ENCODE measurements at places on chromosomes 3 and 15.

- peak; percentile 56 for DNase-seq
These were observed 54.8 kb upstream of the LARS2 start for GRCh38 chr3:45333549-45333948.

DNA sequence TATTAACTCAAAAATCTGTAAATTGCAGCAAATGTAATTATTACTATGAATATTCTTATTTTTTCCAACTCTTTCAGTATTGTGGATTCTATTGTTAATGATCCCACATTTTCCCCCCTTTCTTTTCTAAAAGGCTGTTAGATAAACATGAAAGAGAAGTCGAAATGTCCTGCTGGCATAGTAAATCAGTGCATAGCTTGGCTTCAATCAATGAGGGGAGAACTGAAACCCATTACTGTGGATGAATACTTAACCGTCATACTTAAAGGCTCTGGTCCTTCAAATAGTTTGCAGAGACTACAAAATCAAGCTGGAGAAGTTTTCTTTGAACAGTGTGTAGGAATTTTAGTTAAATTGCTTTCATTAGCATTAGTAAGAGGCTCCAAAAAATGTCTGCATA lies 667.9 kb downstream of the CADM2 start:
- DNase-seq: no peak

- DNase-seq: no peak
These were observed 134.6 kb downstream of the SLC25A26 start for GRCh38 chr3:66355394-66355793.

DNA sequence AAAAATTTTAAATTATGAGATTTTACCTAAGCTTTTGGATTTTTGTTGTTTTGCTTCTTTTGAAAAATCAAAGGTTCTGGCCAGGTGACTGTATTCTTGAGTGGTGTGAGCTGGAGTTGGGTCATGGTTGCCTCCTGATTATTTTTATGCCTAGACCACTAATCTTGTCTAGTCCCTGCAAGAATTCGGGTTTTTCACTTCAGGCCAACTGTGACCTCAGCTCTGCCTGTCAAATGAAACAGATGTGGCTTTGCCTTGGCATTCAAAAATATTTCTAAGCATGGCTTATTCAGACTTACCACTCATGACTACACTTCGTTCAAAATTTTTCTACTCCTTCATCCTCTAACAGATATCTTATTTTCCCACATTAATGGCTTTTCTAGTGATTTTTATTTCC lies 25.4 kb upstream of the CDV3 start:
- peak; percentile 59 for DNase-seq

DNA sequence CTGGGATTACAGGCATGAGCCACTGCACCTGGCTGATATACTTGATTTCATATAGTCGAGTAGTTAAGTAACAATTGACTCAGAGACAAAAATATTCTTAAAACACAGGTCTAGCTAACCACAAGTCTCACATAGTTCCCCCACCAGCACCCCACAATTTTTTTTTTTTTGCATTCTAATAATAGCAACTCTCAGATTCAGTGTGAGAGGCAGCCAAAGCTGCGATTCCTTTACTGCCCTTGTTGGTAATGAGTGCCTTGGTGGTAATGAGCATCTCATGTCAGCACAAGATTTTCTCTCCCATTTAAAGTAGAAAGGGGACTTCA lies 72.5 kb downstream of the WWTR1 start:
- DNase-seq: peak; percentile 14

GRCh38 chr3:165644331-165644730 lies 192.9 kb downstream of the BCHE start:
- no peak for DNase-seq

- DNase-seq: no peak
These were observed 194.8 kb downstream of the SSR3 start for GRCh38 chr3:156360083-156360482.

GRCh38 chr3:184633237-184633579 lies 71.6 kb downstream of the EPHB3 start:
- no peak for DNase-seq

DNA sequence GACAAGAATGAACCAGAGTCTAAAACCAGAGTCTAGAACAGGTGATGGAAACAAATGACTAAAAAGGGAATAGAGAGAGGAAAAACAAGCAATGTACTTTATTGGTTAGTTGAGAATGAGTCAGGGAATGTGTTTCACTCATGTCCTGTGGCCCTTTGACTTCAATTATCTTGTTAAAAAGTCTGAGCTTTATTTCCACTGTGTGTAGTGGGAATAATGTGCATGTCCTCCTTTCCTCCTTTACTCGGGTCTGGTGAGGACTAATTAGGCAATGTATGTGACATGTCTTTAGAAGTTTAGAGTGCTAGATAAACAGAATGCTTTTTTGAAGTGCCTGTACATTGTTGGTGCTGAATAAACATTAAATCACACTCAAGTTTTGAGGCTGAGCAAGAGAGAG lies 21.3 kb downstream of the LSAMP start:
- DNase-seq: no peak

- no peak for DNase-seq
These were observed 51.9 kb downstream of the HOMER2 start for GRCh38 chr15:82900511-82901060.

- DNase-seq: peak; percentile 67
These were observed 1.0 kb downstream of the ANP32A start for GRCh38 chr15:68819495-68820294.

- DNase-seq: no peak
These were observed 5.0 kb downstream of the FES start for GRCh38 chr15:90889313-90889730.

- no peak for DNase-seq
These were observed 143.2 kb upstream of the PRR20G start for GRCh38 chr3:127431066-127431465.

- DNase-seq: no peak
These were observed 113.8 kb downstream of the ANXA2 start for GRCh38 chr15:60283936-60284335.

- no peak for DNase-seq
These were observed 13.8 kb upstream of the FAM219B start for GRCh38 chr15:74920456-74920855.

DNA sequence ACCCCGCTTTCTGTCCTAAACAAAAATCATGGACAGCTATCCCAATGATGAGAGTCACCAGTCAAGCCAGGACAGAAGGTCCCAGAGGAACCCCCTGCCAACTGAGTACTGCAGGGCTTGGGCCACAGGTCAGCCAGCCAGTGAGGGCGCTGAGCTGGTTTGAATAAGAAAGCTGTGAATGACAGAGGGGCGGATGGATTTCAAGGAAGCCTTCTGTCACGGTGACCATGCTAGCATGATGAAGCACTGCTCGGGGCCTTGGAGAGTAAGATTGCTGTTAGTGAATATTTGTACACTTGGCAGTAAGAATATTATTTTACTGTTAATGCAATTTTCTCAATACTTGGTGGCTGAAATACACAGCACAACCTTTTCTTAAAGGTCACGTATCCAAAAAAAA lies 734.0 kb upstream of the NR2F2 start:
- DNase-seq: no peak

DNA sequence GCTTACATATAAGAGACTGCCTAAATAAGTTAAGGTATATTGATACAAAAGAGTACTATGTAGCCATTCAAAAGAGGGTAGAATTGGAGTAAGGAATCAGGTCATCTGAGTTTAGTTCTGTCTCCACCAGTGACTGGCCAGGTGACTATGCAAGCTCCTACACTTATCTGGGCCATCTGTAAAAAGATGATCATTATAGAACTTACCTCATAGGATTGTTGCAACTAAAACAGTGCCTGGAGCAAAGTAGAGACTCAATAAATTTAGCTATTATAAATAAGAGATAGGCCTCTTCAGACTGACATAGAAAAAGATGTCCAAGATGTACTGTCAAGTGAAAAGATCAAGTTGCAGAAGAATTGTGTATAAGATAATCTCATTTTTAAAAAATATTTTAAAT lies 1.7 kb upstream of the ATP8B4 start:
- no peak for DNase-seq

GRCh38 chr15:85667491-85668424 lies 127.0 kb downstream of the KLHL25 start:
- DNase-seq: peak; percentile 99

DNA sequence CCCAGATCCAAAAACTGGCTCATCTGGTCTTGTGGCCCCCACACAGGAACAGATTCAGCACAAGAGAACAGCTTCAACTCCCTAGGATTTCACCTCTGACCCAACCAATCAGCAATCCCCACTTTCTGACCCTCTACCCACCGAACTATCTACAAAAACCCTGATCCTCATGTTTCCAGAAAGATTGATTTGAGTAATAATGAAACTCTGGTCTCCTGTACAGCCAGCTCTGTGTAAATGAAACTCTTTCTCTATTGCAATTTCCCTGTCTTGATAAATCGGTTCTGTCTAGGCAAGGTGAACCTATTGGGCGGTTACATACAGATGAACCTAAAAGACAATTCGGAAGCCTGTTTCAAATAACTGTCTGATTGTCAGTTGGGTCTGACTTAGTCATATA lies 847.6 kb upstream of the ALCAM start:
- no peak for DNase-seq

DNA sequence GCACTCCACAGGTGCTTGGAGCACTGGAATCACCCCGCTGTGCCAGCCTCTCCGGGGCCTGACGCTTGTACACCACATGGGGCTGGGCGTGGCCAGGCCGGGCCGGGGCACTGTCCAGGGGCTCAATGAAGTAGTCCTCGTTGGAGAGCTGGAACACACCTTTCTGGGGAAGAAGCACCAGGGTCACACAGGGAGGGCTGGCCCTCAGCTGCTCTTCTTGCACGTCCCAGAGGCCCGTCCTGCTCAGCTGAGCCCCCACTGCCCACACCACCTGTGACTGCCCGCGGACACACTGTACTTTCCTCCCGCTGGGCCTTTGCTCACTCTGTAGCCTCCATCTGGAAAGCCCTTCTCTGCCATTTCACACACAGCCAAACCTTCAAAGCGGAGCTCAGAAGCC lies 13.3 kb downstream of the ADAMTS7 start:
- DNase-seq: no peak

GRCh38 chr15:35728219-35728940 lies 182.4 kb upstream of the DPH6 start:
- no peak for DNase-seq

- no peak for DNase-seq
These were observed 437.7 kb downstream of the DIPK2A start for GRCh38 chr3:144409319-144409718.

DNA sequence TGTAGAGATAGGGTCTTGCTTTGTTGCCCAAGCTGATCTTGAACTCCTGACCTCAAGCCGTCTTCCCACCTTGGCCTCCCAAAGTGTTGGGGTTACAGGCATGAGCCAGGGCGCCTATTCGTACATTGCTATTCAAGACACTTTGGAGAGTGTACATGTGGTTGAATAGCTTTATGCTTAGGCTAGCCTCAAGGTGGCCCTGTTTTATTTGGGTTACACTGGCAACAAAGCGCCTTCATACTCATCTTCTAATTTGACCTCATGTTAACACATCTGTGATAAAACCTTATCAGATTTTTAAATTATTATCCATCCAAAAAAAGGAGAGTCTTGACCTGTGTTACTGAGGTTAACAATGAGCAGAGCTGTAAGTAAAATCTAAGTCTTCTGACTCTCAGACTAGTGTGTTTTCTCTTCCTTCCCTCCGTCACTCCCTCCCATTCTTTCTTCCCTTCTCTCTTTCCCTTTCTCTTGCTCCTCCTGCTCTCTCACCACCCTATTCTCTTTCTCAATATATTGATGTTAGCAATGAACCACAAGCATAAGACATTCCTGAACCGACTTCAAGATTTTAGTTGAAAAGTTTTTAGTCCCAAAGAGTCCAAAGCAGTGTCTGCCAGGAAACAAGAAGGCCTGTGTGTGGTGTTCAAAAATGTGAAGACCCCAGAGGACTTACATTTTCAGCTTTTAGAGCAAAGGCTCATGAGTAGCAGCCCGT lies 603.7 kb upstream of the CFAP20DC start:
- DNase-seq: no peak

GRCh38 chr15:57135800-57136199 lies 217.4 kb downstream of the TCF12 start:
- no peak for DNase-seq

Measured in EH (cell line).